ENCODE measurements at places on chromosomes 4 and X.
A peak's percentile ranks its signal among the peaks of the same experiment; 100 is the strongest.

GRCh38 chr4:109931318-109931717 is 18.6 kb downstream of the EGF start:
- no peak for DNase-seq

GRCh38 chr4:34139346-34139745 is 2105.0 kb downstream of the ARAP2 start:
- DNase-seq: no peak

- no peak for DNase-seq
These were observed 90.3 kb downstream of the ATOH1 start for GRCh38 chr4:93918856-93919255.

DNA sequence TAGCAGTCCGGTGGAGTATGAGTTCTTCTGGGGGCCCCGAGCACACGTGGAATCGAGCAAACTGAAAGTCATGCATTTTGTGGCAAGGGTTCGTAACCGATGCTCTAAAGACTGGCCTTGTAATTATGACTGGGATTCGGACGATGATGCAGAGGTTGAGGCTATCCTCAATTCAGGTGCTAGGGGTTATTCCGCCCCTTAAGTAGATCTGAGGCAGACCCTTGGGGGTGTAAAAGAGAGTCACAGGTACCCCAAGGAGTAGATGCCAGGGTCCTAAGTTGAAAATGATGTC is 852 bp downstream of the MAGEH1 start:
- DNase-seq: no peak

DNA sequence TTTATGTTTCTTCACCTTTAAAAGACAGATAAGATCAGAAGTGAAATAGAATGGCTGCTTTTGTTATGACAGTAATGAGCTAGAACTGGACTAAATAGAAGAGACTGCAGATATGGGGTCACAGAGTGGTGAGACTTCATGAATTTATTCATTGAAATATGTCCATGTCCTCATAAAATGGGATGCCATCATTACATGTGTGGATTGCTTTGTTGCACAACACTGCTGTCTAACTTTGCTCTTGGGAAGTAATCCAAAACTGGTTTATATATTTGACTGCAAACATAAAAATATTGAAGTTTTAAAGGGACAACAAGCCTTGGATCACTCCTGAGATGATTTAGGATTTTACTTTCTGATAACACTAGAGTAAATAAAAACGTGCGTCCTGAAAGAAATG is 209.2 kb upstream of the FAT4 start:
- no peak for DNase-seq

DNA sequence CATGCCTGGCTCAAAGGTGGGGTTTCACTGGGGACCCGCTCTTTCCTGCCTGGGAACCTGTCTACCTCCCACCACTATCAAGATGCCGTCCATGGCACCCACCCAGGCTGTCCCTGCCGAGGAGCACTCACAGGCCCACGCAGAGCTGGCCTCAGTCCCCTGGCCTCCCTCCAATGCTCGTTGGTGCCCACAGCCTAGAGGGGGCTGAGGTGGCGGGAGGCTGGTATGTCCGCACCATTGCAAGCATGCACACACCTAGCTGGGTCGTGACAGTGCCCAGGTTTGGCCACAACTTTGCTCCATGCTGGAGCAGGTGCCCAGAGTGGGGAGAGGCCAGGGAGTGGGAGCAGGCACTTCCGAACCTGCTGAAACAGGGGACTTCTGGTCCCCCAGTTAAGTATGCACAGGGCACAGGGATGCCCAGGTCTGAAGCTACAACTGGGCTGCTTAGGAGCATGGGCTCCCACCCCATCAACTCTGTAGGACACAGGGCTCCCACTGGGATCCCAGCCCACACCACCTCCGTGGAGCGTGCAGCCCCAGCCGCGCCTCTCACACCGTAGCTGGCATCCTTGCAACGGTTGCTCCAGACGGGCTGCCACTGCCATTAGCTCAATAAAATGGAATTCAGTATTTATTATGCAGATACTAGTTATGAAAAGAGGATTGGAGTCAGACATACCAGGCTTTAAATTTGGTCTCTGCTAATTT is 1376.1 kb upstream of the TENM3 start:
- DNase-seq: no peak

DNA sequence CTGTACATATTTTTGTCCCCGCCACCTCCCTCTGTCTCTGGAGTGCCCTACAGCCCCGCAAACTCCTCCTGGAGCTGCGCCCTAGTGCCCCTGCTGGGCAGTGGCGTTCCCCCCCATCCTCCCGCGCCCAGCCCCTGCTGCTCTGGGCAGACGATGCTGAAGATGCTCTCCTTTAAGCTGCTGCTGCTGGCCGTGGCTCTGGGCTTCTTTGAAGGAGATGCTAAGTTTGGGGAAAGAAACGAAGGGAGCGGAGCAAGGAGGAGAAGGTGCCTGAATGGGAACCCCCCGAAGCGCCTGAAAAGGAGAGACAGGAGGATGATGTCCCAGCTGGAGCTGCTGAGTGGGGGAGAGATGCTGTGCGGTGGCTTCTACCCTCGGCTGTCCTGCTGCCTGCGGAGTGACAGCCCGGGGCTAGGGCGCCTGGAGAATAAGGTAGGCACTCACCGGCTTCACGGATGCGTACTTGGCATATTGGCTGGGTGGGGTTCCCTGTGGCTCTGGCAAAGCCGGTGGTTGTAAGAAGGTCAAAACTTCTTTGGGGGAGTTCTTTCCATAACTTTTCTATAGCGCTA is 653 bp downstream of the HHIP start:
- no peak for DNase-seq

GRCh38 chr4:41199788-41200187 is 14.6 kb downstream of the APBB2 start:
- no peak for DNase-seq

- DNase-seq: no peak
These were observed 322.6 kb upstream of the MAOA start for GRCh38 chrX:43333543-43333942.

GRCh38 chr4:22323691-22324090 is 192.2 kb downstream of the ADGRA3 start:
- DNase-seq: no peak

DNA sequence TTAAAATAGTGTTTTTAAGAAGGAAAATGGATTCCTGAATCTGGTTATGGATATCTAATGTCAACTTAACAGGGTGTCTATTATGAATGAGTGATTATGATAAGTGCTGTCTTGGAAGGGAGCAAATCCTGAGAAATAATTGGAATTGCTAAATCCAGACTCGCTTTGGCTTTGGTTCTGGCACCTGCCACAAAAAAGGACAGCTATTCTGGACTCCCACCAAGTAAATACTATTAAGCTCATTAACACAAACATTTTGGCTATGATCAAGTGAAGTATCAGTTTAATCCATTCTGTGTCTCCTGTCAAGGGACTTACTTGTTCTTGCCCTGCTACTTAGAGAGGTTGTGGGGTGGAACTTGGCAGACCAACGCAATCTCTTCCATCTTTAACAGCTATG is 403.7 kb downstream of the CENPC start:
- DNase-seq: no peak

- DNase-seq: no peak
These were observed 19.3 kb upstream of the ADD1 start for GRCh38 chr4:2824329-2824835.

- peak; percentile 42 for DNase-seq
These were observed 566 bp downstream of the CORIN start for GRCh38 chr4:47837094-47837907.

DNA sequence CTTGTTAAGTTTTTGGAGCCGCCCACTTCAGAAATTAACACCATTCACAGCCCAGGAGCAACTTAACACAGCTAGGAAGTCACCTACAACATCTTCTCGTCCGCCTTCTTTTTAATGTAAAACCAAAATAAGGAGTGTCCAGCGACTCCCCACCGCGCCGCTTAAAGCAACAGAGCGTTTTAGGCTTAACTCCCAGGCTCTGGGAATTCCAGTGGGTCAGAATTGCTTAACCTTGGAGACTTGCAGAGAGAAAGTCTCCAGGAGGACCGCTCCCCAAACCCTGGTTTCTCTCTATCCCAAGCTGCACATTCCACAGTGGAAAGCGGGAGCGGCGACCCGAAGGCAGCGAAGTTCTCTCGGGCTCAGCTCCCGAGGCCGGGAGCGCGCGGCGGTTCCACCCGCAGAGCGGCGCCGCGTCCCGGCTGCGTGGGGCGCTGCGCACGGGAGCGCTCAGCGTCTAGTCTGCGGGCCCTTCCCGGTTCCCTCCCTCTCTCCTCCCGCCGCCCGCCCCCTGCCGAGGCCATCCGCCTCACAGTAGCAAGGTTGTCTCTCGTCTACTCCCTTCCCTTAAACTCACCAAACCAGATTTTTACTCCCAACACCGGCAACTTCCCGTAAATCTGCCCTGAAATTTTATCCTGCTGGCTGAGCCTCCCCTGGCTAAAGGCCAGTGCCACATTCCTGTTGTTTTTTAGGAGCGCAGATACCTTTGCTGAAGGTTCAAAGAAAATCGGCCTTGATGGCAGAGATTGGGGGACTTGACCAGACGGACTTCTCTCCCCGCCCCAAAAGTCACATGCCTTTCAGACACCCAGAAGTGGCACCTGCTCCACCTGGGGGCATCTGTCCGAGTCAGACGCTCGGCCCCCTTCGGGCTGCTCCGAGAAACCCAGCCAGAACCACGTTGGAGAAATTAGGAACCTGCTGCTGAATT is at the start of gene RBM47:
Gene RBM47 (minus strand): TSS at position 464 of the 934 bp plus-strand sequence. CDS start 190,971 bp downstream, outside the sequence.
- DNase-seq: peak; percentile 33

DNA sequence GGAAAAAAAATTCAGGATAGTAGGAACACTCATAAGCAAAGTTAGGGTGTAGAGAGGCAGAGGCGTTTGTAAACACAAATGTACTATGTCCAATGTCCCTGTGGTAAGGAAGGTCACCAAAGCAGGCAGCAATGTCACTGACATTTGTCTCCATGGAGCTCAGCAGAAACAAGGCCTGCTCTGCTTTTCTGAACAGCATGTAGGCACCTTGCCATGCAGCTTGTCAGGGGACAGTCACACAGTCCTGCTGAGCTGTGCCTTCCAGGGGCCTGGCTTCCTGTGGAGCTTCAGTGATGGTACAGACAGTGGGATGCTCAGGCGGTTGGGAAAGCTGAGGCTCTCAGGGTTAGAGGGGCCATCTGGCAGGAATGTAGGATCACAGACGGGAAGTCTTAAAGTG is 74.5 kb upstream of the HS3ST1 start:
- no peak for DNase-seq

DNA sequence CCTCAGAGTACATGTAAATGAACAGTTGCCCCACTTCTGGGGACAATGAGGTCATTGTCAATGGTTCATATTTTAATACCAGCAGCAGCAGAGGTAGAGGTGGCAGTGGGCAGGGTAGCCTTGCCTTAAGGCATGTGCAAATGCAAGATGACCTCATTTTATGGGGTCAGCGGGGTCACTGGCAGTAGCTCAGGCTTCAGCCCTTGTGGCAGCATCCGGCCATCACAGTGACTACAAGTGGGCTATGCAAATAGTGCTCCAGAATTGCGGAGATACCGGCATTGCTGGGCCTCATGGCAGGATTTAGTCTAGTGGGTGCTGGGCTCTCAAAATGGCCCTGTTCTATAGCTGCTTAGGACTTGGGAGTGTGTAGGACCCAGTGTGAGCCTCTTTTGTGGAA is 144.7 kb downstream of the FAM47A start:
- no peak for DNase-seq

DNA sequence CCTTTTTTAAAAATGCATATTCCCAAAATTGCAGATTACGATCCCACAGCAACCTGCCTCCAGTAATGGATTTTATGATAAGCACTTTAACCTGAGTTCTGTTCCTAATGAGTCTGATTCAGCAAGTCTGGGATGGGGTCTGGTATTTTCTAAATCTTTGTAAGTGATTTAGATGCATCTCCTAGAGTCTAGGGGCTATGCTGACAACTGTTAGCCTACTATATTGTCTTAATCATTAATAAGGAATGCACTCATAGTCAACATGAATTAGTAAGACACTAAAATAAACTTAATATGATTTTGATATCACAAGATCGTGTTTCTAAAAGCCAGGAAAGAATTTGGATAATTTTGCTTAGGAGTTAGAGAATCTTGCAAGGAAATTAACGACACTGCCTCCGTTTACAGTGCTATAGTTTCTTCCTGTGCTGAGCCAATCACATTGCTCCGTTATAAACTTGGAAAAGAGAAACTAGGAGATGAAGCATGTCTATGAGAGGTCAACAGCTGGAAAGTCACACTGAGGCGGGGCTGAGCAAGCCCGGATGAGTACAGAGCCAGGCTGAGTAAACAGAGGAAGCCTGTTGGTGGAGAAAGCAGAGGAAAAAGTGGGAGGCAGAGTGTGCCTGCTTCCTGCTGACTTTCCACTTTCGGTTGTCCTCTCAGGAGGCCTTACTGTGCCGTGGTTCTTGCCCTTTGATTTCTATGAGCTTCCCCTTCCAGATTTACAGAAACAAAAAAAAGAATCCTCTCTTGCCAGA is 5.4 kb downstream of the SCARB2 start:
- DNase-seq: no peak

- DNase-seq: no peak
These were observed 38.1 kb downstream of the ADGRA3 start for GRCh38 chr4:22477813-22478182.

- no peak for DNase-seq
These were observed 91.6 kb upstream of the BMP2K start for GRCh38 chr4:78684325-78685079.

GRCh38 chrX:130848763-130849162 is 54.2 kb downstream of the ENOX2 start:
- no peak for DNase-seq

- no peak for DNase-seq
These were observed 182.7 kb upstream of the FAT4 start for GRCh38 chr4:125131891-125132680.

DNA sequence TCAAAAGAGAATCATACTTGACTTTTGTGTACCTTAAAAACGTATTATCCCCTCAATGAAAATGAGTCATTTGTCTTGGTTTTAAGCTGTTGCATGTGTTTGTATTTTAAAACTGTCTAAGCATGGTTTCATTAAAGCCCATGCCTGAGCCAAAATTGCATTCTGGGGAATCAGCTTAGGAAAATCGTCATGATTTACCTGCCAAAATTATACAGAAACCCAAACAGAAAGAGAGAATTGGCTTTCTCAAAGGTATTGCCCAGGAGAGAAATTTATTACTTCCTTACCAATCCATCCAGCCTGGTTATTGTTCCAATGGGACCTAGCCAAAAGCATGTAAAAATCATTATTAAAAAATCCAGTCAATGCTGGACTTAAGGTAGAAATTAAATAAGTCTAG is 37.6 kb downstream of the GPR174 start:
- no peak for DNase-seq

DNA sequence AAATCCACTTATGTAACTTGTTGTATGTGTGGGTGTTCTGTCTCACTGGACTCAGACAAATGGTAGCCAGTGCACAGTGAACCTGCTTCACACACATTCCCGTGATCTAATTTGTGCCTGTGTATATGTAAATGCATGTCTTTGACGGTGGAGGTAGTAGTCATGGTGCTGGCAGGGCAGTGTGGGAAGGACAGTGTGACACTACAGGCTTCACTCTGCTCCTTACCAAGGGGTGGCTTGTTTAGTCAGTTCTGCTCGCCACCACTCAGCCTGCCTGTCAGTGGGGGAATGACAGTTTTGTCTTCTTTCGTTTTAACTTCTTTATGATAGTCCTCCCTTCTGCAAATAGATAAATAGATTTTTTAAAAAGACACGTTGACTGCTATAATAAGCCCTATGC is 17.7 kb upstream of the PAQR3 start:
- no peak for DNase-seq
